ENCODE measurements at places on chromosomes 12 and 14. TPM values are rescaled to one million over a fixed set of nuclear protein-coding genes. Genes with fewer than 3 reads are reported as not detected.

GRCh38 chr12:75177997-75178396, 31.6 kb downstream of the KCNC2 start:
- DNase-seq = no peak

DNA sequence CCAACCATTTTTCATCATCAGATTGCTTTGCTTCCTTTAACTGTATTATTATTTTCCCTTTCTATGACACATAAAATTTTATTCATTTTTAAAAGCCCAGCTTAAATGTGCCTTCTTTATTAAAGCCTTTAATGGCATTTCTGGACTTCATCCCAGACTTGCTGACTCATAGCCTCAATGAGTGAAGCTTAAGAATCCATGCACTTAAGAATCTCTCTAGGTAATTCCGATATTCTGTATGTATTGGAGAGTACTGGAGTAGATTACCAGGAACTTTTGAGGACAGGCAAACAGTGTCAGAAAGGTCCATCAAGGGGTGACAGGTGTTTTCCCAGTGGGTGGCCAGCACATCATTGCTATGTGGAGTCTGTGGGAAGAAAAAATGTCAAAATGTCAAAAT, 107.9 kb downstream of the PTPRQ start:
- DNase-seq = no peak

DNA sequence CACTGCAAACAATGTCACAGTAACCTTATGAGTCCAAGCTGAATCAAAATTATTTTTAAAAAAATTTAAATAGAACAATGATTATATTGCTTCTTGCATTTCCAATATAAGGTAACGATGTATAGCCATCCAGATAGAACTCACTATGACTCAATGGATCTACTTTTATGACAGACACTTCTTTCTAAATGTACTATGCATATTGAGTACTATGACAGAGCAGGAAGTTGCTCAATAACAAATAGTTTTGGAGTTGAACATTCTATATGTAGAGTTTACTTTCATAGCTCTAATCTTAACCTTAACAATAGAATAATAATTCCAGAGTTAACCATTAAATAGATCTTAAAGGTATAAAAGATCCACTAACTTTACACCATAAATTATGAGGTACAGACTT, 46.7 kb upstream of the ALG10B start:
- no peak for DNase-seq

DNA sequence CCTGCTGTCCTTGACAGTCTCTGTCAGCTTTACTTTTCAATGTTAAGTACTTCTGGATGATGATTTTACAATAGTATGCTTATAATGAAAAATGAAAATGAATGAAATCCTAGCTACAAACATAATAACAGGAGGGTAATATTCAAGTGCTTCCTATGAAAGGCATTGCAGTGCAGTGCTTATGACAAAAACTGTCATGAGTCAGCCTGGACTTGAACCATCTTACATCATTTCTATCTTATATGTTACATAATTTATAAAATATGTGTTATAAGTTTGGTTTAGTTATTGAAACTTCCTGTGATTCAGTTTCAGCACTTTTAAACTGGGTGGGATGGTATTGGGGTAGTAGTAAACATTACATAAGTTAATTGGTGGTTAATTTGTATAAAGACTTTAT, 451.7 kb downstream of the TMEM117 start:
- no peak for DNase-seq

DNA sequence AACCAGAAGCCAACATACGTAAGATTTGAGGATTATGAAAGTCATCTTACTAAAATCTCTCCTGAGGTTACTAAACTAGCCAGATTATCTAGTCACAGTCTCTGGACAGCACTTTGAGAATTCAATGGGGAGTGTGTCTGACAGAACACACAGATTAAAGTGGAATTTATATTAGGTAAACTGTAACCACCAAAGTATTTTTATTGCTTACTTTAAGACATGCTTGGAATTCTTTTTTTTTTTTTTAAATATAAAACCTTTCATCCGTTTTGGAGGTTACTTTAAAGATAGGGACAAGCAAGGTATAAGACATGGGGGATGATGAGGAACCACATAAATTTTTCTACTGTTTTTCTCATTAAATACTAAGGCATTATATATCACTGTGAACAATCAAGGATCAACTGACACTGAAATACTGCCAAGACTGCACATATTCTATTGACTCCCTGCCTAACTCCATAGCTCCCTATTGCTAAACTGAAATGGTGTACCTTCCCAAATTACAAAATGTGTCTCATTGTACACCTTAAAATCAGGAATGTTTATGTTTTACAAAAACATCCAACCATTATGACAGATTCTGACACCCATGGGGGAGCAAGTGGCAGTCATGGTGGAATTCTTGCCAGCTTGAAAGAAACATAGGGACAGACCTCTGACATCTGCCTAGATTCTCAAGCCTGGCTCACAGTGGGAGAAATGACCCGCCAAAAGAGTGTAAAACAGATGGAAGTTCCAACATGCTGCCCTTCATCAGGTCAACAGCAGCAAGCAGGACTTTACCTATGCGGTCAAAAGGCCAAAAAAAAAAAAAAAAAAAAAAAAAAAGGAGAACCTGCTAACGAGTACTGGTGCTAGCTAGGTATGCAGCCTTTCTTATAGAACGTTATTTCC, 239.3 kb downstream of the MED13L start:
- DNase-seq = no peak

DNA sequence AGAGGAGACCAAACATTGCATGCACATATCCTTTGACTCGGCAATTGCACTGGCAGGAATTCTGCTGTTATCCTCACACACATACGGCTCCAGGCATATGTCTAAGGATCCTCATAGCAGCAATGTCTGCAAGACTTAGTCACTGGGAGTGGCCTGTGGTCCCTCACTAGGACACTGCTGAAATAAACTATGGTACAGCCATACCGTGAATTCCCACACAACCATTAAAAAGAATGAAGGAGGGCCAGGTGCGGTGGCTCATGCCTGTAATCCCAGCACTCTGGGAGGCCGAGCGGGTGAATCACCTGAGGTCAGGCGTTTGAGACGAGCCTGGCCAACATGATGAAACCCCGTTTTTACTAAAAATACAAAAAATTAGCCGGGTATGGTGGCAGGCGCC, 105.1 kb downstream of the ZFP36L1 start:
- DNase-seq = no peak

- no peak for DNase-seq
Observed at GRCh38 chr12:63037746-63038712, 103.1 kb upstream of the PPM1H start.

DNA sequence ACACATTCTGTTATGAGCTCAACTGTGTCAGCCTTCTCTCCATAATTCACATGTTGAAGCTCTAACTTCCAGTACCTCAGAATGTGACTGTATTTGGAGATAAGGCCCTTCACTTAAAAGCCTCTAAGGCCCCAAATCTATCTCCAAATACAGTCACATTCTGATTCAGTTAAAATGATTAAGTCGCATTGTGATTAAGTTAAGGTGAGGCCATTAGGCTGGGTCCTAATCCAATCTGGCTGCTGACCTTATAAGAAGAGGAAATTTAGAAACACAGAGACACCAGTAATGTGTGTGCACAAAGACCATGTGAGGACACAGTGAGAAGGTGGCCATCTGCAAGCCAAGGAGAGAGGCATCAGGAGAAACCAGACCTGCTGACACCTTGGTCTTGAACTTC, 141.6 kb downstream of the GXYLT1 start:
- DNase-seq = no peak

The BBOF1 gene
- total RNA-seq = 0.51 TPM

The KLRF1 gene
- total RNA-seq = not detected

The CACNA2D4 gene
- total RNA-seq = 6.1 TPM

The ASCL1 gene
- 0.08 TPM for total RNA-seq

The CD163L1 gene
- not detected for total RNA-seq
